Left lung (tissue), 14 donors: ENCODE measurements at places on chromosomes 12 and 14. TPM values are rescaled to one million over a fixed set of nuclear protein-coding genes. Genes with fewer than 3 reads are reported as not detected.
A peak's percentile ranks its signal among the peaks of the same experiment; 100 is the strongest.

DNA sequence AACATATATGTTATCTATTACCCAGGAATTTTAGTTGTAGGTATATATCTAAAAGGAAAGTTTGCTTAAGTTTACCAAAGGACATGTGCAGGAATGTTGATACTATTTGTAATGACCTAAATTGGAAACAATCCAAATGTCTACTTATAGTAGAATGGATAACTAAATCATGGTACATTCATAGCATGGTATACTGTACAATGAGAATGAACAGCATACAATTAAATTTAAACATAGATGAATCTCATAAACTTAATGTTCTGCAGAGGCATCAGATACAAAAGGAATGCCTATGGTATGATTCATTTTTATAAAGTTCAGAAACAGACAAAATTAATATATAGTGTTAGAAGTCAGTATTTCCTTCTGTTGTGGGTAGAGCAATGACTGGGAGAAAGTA lies 135.4 kb downstream of the GPHN start:
- no peak overlapping the region for H3K4me3 ChIP-seq
- no peak overlapping the region for H3K27ac ChIP-seq
- no peaks in the 10 kb centered on the region for H3K36me3 ChIP-seq
- no peaks in the 10 kb centered on the region for H3K27me3 ChIP-seq
- no peaks in the 10 kb centered on the region for H3K4me1 ChIP-seq

GRCh38 chr14:78758333-78758732 lies 588.2 kb downstream of the NRXN3 start:
- DNase-seq, result no peak
- no peaks in the 10 kb centered on the region for H3K36me3 ChIP-seq
- H3K4me1 ChIP-seq, result no peaks in the 10 kb centered on the region

DNA sequence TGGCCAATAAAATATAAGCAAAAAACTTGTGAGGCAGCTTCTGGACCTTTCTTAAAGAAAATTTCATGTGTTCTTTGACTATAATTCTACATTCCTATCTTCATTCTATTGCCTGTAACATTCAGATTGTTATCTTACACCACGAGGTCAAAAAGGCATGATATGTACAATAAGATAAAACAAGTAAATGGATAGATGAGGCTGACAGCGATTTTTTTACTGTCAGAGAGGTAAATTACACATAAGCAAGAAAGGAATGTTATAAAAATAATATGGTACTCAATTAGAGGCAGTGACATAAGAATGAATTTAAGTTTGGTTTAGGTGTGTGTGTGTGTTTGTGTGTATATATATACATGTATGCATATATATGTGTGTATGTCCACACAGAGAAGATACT lies 660.0 kb downstream of the C12orf50 start:
- no peak overlapping the region for H3K4me3 ChIP-seq
- no peaks in the 10 kb centered on the region for H3K27me3 ChIP-seq
- no peak for DNase-seq
- H3K36me3 ChIP-seq, result no peaks in the 10 kb centered on the region
- H3K4me1 ChIP-seq, result no peaks in the 10 kb centered on the region

CLEC4E gene
- 37.5 TPM for total RNA-seq

DNA sequence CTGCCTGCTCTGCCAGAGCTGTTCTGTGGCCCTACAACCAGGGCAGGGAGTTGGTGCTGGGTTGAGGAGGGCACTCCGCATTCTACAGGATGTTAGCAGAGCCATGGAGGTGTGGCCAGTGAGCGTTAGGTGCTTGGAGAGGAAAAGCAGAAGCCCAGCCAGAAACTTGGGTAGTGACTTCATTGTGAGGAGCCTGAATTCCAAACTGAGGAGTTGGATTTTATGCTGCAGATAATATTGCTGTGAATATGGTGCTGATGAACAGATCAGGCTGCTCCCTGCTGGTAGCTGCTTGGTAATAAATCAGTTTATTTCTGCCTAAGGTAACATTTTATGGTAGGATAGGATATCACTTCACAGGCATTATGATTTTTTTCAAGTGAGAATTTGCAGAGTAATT lies 7.1 kb upstream of the CCDC175 start:
- no peaks in the 10 kb centered on the region for H3K27me3 ChIP-seq
- no peak overlapping the region for H3K4me3 ChIP-seq
- peak; percentile 35 for DNase-seq

DNA sequence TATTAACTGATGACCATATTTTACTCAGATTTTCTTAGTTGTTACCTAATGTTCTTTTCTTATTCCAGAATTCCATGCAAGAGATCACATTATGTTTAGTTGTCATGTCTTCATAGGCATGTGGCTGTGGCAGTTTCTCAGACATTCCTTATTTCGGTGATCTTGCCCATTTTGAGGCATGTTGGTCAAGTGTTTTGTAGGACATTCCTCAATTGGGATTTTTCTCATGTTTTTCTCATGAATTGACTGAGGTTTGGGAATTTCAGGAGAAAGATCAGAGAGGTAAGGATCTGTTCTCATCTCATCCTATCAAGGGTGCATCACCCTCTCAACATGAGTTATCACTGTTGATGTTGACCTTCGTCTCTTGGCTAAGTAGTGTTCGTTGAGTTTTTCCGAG lies 81.3 kb downstream of the CHST11 start:
- H3K36me3 ChIP-seq, result no peaks in the 10 kb centered on the region
- no peaks in the 10 kb centered on the region for H3K27me3 ChIP-seq
- no peak overlapping the region for H3K27ac ChIP-seq
- no peak for DNase-seq
- H3K4me3 ChIP-seq, result no peak overlapping the region
